ENCODE measurements at places on chromosomes 12 and 14. TPM values are rescaled to one million over a fixed set of nuclear protein-coding genes. Genes with fewer than 3 reads are reported as not detected.

Gene AMIGO2
- 1.2 TPM for total RNA-seq

Gene SELPLG
- total RNA-seq = 0.07 TPM

Gene JAG2
- 52.0 TPM for total RNA-seq

Gene GOLGA5
- 25.4 TPM for total RNA-seq

Gene CDKL1
- total RNA-seq = 10.4 TPM
